ENCODE measurements at places on chromosomes 3 and 15.

- DNase-seq = no peak
Measured at GRCh38 chr3:49641921-49642707, 32.0 kb upstream of the APEH start.

GRCh38 chr3:64728428-64728827 lies 40.6 kb upstream of the ADAMTS9 start:
- DNase-seq = no peak

GRCh38 chr3:55605443-55606236 lies 118.5 kb upstream of the WNT5A start:
- DNase-seq = no peak

DNA sequence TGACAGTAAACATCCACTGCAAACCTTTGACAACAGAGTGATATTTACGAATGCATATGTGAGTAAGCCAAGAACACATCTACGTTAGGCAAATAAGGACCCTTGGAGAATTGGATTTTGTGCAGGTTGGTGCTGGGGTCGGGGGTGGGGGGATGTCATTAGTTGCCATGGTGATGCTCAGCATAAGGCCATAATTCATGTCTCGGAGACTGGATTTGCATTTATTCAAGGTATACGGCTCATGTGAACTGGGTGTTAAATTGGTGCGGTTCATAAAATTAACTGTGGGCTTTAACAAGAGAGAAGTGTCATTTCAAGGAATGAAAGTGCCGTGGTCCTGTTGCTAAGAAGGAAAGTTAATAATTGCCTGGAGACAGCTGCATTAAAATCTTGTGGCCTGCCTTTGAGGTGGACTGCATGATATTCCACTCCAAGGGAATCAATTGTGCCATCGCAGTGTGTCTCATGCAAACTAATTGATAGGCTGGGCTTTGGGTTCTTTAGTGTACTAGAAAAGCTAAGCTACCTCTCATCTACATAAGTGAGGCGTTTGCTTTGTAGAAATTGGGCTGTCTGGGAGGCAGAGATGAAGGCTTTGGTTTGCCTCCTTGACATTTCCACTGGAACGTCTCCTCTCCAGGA lies 228.9 kb upstream of the FEZF2 start:
- DNase-seq = no peak

DNA sequence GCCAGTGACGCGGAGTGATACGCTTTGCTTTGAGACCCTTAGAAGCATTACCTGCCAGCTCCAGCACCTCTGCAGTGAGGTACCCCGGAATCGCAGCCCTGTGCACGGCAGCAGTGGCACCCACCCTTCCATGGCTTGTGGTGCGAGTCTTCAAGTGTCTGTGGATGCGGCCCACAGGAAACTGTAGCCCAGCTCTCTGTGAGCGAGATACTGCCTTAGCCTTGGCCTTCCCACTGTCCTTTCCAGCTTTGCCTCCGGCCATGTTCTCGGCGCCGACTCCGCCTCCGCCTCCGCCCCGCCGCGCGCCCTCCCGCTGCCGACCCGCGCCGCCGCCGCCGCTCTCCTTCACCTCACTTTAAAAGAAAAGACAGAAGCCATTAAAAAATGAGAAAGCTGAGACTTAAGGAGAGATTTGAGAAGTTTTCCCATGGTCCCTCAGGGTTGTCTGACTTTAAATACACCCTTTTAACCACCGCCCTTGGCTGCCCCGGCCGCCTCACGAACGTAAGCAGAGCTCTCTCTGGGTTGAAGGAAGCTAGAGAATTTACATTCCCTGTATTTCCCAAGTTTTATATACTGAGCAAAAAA lies 78.5 kb upstream of the FAM174B start:
- DNase-seq = no peak

- no peak for DNase-seq
Measured at GRCh38 chr3:187626581-187626980, 43.6 kb downstream of the SST start.

- DNase-seq = no peak
Measured at GRCh38 chr3:195054311-195054710, 216.6 kb downstream of the XXYLT1 start.

DNA sequence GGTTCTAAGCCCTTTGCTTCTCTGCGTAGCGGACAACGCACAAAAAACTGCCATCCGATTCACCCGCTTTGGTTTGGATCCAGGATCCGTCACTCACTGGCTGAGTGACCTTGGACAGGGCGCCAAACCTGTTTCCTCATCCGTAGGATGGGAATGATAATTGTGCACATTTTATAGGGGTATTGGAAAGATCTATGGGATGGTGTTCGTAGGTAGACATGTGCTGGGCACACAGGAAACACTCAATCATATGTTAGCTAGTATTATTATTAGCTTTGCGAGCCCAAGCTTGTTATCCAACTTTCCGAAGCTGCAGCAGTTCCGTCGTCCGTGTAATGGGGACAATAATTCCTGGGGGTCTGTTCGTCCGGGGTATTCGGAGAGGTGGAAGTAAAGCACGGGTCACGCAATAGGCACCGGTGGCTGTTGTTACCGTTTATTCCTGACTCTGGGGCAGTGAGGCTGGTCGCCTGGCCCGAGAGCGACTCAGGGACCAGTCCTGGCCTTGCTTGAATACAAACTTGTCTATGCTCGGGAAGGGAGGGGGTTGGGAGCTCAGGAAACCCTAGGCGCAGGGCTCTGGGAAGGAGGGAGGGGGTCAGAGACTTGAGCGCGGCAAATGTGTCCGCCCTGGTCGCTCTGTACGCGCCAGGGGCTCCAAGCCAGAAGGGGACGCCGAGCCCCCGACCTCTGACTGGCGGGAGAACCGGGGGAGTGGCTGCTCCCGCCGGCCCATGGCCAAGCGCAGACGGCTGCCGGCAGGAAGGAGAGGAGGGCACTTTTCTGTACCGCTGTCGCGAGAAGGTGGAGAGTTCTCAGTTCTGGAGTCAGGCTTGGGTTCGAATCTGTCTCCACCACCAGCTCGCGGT lies 1.3 kb downstream of the SPSB4 start:
- peak; percentile 43 for DNase-seq

DNA sequence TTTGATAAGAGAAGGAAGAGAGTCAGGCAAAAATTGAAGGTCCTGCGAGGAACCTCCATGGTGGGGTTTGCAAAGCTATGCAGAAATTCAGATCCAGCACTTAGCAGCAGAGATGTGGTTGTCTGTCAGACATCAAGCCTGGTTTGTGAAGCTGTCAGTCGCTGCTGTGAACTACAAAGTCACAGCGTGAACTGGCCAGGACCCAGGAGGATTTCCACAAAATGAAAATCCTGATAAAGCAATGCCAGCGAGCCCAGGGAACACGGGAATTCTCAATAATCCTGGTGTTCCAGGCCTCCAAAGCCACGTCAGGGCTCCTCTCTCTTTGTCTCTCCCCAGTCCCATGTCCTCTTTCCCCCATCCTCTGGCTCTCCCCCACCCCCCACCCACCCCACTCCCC lies 296.9 kb upstream of the GADL1 start:
- no peak for DNase-seq

DNA sequence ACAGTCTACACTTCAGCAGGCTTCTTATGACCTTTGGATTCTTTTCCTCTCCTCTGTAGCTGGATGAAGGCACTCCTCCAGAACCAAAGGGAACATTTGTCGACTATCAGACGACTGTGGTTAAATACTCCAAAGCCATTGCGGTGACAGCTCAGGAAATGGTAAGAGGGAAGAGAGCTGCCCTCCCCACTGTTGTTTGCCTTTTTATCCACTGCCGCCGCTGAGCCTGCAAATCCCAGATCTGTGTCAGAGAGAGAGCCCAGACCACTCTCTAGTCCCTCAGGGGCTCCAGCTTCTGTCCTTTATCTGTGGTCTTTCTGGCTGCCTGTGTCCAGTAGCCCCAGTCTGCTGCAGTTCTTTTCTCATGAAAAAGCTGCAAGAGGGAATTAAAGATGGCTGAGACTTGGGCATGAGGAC lies 261.5 kb upstream of the TPM1 start:
- no peak for DNase-seq

- no peak for DNase-seq
Measured at GRCh38 chr3:96334779-96335178, 479.6 kb upstream of the EPHA6 start.

DNA sequence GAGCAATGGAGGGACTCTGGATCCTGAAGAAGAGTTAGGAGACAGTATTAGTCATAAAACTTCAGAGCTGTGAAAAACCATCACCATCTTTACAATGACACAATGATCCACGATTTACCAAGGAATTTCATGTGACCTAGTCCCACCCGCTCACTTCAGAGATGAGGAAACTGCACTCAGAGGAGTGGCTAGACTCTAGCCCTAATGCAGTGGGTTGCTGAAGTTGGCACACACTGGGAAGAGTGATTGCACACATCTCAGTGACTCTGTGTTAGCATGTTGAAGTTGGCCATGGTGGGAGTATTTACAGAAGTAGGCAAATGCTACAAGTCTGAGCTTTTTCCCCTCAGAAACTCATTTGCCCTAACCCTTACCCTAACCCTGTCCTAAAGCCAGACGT lies 35.2 kb upstream of the SPATA12 start:
- no peak for DNase-seq

GRCh38 chr3:42654331-42655201 lies 1.1 kb downstream of the ZBTB47 start:
- DNase-seq = peak; percentile 2

GRCh38 chr15:54803134-54803808 lies 393.5 kb downstream of the RSL24D1 start:
- DNase-seq = no peak

- DNase-seq = no peak
Measured at GRCh38 chr15:68641376-68641775, 62.6 kb downstream of the CORO2B start.

DNA sequence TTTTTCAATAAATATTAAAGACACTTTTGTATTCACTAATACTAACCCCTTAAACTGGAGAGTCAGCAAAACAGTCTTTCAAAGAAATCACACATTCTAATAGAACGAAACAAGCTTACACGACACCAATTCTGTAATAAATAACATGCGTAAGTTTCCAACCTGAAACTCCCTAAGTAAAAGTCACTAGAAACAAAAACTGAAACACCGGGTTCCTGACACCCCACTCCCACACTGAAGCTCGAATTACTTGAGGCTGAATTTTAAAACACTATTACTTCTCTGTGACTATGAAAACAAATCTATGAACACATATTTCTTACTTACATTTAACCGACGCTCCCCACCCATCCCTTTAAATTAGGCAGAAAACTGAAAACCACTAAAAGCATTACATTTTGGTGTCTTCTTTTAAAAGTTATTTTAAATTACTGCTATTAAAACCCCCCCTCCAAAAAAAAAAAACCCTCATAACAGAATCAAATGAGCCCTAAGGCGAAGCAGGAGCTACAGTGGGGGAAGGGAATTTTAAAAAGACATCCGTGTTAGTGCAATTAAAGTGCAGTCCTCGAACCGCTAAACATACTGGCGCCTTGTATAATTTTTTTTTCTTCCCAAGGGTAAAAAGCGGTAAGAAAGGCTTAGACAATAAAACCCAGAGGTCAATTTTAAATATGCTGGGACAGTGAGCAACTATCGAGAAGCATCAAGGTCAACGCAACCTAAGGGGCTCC lies 878 bp downstream of the SPPL2A start:
- no peak for DNase-seq

DNA sequence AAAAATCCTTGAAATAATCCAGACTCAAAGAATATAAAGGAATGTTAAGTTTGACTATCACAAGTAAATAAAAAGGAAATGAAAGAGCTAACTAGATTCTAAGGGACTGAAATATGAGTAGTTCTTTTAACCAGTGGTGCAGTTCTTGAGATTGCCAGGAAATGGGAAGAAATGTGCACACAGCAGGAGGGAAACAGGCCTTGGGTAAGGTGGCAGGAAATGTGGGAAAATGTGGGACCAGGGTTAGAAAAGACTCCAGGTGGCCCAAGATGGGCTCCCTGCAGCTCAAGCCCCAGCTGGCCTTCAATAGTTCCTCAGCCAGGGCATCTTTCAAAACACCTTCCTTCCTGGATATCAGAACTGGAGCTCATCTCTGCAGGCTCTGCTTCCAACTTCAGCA lies 181.3 kb downstream of the ISL2 start:
- DNase-seq = no peak

- peak; percentile 23 for DNase-seq
Measured at GRCh38 chr3:56885453-56885852, 83.7 kb upstream of the ARHGEF3 start.

DNA sequence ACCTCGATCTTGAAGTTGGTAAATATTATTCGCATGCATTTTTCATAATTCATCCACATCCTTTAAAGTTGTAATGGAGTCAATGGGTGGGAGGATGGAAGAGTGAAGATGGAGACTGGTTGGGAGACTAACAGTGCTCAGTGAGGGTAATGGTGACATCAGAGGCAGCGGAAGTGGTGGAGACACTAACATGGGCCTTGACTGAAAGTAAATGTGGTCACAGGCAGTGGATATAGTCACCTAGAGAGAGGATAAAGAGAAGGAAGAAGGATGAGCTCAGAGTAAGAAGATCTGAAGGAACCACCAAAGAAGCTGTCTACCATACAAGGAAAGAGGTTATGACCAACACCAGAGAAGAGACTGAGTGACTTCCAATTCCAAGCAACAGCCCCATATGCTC lies 281.6 kb upstream of the STT3B start:
- DNase-seq = no peak

DNA sequence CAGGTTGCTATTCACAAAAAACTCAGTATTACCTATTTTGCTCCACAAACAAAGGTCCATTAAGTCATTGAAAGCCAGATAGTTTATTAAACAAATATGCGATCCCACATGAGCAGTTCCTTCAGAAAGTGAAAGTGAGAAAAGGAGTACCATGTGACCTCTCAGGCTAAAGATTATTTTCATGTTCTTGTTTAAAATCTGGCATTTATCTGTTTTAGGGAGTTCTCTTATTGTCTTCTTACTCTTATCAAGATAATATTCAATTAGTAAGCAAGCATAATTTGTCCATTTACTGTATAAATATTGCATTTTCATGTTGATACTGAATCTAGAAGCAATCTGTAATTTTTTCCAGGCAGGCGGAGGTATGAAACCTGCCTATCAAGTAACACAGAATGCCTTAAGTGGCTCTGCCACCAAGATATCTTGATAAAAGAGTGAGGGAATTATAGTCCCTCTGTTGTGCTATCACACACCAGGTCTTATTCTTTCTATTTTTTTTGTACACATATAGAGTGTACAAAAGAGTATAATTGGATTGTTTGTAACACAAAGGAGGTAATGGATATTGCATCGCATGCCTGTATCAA lies 20.1 kb upstream of the PLSCR5 start:
- no peak for DNase-seq

GRCh38 chr15:70140543-70141375 lies 43.0 kb upstream of the TLE3 start:
- no peak for DNase-seq

- no peak for DNase-seq
Measured at GRCh38 chr3:194166682-194167479, 30.9 kb downstream of the HES1 start.

All from NCI-H1694 (cell line).